ENCODE measurements at places on chromosomes 16 and 17.
A peak's percentile ranks its signal among the peaks of the same experiment; 100 is the strongest.

- no peak for DNase-seq
Measured at GRCh38 chr16:15829460-15829859, 27.4 kb downstream of the MYH11 start.

- no peak for DNase-seq
Measured at GRCh38 chr17:40203131-40203530, 16.0 kb upstream of the WIPF2 start.

GRCh38 chr17:42438600-42439567, 15.8 kb upstream of the CAVIN1 start:
- no peak for DNase-seq

DNA sequence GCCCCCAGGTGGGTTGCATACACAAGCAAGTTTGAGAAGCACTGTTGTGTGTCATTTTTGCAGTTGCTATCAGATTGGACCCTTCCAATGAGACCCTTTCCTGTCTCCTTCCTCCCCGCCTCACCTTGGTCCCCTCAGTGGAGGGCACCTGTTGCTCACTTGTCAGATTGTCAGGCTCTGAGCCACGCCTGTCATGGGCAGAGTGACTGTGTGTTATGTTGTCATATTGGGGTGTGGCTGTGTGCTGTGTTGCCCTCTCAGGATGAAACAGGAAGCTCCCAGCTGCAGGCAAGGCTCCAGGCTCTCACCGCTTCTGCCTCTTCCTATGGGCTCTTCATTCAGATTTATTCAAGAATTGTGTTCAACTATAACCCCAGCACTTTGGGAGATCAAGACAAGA, 302.9 kb downstream of the CPPED1 start:
- no peak for DNase-seq

- DNase-seq: no peak
Measured at GRCh38 chr17:73785958-73786743, 141.9 kb upstream of the SDK2 start.

DNA sequence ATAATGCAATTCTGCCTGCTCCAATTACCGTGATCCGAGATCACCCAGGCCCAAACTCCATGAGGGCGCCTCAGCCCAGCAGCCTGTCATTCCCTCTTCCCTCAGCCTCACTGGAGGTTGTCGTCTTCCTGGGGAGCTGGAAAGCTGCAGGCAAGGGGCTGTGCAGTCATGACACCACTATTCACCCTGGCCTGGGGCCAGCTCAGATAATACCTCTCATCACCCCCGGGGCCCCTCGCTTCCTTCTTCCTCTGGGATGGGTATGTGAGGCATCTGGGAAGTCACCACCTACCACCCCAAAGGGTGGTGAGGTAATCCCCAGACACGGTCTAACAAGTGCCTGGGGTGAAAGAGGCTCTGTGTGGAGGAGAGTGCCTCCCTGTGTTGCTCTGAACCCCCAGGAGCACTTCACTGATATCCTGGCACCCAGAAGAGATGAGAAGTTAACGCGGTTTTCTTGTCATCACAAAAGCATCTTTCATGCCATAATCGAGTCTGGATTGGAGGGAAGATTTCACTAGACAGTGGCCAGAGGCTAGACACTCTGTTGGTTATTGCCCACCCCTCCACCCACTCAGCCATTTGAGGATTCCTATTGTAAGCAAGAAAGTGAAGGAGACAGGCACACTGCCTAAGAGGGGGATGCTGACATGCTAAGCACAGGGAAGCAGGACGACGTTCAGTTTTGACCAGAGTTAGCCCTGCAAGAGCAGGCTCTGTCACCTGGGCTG, 18.4 kb downstream of the CFAP20 start:
- DNase-seq: no peak

GRCh38 chr16:88333848-88334777, 48.6 kb upstream of the ZNF469 start:
- no peak for DNase-seq

GRCh38 chr16:53611179-53611696, 92.4 kb downstream of the RPGRIP1L start:
- DNase-seq: no peak

DNA sequence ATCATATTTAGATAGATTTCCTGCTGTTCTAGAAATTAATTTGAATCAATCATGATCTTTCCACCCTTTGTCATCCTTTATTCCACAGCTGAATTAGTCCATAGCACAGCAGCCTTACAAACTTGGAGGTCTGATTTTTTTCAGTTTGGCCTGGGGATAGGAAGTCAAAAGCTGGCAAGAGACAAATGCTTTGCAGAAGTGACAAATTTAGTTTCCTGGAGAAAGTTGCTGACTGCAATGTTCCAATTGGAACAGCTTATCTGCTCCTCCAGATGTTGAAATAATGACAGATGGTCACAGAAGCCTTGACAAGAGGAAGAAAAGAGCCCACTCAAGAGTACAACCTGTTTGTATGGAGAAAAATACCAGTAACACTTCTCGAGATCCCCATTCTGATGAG, 1276.1 kb upstream of the CDH8 start:
- DNase-seq: no peak

DNA sequence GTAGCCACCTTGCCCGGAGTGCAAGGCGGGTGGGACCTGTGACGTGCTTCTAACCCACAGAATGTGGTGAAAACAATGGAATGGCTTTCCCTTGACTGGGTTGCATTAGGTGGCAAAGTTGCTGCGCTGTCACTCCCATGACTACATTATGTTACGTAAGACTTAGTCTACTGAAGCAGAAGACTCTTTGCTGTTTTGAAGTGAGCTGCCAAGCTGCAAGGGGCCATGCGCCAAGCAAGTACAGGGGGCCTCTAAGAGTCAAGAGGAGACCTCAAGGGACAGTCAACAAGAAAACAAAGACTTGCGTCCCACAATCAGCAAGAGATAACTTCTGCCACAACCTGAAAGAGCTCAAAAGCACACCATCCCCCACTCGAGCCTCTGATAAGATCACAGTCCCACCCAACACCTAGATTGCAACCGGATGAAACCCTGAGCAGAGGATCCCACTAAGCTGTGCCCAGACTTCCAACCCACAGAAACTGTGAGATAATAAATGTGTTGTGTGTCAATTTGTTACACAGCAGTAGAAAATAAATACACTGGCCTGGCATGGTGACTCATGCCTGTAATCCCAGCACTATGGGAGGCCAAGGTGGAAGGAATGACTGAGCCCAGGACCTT, 16.5 kb downstream of the ANKRD11 start:
- no peak for DNase-seq

DNA sequence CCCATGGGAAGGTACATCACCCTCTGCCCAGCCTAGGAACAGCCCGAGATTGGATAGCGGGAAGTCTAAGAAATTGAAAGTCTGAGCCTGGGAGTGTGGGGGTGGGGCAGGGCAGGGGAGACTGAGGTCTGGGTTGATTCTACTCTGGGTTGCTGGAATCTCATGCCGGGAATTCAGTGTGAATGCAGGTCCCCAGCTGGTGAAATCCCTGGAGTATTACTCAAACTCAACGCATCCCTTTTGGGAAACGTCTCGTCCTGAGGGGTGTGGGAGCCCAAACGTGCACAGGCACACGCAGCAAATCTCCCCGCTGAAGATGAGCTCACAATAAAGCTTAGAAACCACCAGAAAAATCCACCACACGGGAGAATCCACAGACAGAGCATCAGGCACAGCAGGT, 55.4 kb downstream of the SOCS1 start:
- DNase-seq: no peak

GRCh38 chr17:75633486-75634375, 497 bp downstream of the SMIM5 start:
- peak; percentile 70 for DNase-seq

DNA sequence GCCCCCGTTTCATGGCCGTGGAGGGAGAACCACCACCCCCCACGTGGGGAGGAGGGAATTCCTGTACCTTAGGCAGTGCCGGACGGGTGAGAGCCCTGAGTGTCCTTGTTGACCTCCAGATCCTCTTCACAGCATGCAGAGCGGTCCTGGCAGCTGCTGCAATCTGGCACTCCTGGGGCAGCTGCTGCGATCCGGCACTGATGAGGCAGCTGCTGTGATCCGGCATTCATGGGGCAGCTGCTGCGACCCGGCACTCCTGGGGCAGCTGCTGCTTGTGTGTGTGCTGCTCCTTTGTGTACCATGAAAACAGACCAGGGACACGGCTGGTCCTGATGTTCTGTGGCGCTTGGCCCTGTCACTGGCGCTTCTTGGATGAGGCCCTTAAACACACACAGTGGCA, 12.8 kb downstream of the ZNF778 start:
- DNase-seq: no peak

DNA sequence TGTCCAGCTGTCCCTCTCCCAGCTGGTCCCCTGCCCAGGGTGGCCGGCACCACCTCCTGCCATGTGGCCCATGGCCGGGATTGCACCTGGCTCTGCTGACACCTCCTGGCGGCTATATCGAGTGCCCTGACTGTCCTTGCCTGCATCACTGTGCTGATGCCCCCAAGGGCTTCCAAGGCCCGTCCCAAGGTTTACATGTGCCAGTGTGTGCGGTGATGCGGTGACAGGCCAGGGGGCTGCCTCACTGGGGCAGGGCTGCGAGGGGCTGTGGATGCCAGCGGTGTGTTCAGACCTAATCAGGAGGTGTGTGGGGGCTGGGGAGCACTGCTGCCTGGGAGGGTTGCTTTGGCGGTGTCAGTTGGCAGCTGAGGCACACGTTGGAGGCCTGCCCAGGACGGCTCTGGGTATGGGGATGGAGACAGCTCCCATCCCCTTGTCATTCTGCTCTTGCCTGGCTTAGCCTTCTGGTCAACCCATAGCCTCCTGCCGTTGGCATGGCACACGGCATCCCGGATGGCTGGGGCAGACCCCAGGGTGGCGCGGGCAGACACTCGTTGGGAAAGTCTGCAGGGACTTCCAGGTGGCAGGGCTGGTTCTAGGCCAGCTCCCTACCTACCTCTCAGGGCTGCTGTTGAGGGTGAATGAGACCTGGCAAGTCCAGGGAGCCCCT, 5.5 kb downstream of the MAP2K3 start:
- DNase-seq: no peak

DNA sequence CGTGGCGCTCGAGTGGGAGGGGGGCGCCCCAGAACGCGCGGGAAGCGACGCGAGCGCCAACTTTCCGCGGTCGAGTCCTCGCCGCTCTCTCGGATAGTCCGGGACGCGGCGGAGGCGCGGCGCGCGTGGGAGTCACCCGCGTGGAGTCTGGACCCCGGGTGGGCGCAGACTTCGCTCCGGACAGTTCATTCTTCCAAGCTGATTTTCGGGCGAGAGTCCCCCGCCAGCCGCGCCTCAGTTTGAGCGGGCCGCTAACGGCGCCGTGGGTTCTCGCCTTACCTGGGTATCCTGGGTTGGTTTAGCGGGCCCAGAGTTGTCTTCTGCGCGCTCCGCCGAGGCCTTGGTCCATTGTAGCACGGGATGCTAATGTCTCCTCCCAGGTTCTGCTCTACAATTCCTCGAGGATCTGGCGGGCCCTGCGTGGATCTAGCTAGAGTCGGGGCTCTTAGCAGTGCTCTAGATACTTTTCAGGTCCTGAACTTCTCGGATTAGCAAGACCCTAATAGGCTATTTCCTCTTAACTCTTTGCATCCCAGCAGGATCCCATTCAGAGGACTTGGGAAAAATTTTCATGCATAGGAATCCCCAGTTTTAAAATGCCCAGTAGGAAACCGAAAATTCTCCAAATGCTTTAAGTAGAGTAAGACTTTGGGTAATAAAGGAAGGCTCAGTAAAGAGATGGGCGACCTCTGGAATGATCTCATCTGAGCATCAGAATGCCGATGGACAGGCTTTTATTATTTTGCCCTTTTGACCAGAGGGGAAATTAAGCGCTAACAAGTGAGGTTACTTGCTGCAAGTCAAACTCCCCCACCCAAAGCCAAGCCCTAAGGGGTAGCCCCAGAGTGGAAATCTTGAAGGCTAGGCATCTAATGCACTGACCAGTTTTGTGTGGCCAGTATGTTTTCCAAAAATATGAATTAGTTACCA, 537 bp upstream of the GJC1 start:
- DNase-seq: no peak

DNA sequence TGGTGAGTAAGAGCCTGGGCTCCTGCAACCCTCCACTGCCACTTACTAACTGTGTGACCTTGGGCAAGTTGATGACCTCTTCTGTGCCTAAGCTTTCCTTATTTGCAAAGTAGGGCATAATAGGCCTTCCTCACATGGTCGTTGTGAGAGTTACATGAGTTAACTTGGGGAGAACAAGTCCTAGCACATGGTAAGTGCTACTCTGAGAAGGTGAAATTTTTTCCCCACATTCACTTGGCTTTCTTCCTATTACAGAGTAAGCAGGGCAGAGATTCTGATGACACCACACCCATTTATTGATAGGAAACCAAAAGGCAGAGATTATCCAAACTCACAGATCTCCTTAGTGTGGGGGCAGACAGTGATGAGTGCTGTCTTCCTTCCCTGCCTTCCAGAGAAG, 1.6 kb downstream of the KCNH4 start:
- no peak for DNase-seq

GRCh38 chr17:73476890-73477350, 165.1 kb upstream of the CDC42EP4 start:
- DNase-seq: peak; percentile 61

DNA sequence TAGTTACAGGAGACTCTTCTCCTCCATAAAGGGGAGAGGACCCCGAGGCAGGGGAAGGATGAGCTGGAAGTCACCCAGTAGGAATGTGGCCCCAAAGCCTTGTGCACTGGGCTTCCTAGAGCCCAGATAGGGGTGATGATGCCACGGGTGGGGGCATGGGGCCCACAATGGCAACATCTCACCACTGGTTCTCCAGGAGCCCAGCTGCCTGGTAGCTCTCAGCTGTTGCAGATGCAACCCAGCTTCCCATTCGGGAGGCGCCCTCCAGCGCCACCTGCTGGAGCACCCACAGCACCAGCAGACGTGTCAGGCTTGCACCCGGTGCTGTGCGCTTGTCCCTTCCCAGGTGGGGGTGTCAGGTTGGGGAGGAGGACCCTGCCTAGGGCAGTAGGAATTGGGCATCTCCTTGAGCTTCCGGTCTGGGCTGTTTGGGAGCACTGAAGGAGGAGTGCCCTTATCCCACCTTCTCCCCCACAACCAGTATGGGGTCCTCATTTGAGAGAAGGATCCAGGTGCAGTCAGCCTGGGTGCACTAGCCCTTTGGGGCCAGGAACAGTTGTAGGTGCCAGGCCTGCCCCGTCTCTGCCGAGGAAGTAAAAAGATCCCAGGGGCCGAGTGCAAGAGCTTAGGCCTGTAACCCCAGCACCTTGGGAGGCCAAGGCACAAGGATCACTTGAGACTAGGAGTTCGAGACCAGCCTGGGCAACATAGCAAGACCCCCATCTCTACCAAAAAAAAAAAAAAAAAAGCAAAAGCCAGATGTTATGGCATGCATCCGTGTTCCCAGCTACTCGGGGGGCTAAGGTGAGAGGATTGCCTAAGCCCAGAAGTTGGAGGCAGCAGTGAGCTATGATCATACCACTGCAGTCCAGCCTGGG, 14.4 kb downstream of the CDIPT start:
- DNase-seq: no peak
